ENCODE measurements at places on chromosomes 13 and 19. TPM values are rescaled to one million over a fixed set of nuclear protein-coding genes. Genes with fewer than 3 reads are reported as not detected.

DNA sequence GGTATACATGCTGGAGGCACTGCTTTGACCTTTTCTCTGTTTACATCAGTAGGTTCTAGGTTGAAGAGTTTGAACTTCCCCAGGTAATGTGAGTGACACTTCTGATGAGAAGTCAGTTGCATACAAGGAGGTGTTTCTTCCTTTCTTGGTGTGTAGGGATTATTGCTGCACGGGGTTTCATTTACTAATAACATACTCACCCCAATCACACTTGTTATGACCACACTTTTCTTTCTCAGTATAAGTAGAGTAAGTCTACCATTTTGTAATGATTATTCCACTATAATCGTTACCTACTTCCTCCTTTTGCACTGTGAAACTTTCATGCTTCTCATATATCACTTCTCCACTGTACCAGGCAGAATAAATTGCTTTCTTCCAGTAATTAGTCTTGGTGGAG is 138.0 kb downstream of the TNFSF13B start:
- DNase-seq: no peak

DNA sequence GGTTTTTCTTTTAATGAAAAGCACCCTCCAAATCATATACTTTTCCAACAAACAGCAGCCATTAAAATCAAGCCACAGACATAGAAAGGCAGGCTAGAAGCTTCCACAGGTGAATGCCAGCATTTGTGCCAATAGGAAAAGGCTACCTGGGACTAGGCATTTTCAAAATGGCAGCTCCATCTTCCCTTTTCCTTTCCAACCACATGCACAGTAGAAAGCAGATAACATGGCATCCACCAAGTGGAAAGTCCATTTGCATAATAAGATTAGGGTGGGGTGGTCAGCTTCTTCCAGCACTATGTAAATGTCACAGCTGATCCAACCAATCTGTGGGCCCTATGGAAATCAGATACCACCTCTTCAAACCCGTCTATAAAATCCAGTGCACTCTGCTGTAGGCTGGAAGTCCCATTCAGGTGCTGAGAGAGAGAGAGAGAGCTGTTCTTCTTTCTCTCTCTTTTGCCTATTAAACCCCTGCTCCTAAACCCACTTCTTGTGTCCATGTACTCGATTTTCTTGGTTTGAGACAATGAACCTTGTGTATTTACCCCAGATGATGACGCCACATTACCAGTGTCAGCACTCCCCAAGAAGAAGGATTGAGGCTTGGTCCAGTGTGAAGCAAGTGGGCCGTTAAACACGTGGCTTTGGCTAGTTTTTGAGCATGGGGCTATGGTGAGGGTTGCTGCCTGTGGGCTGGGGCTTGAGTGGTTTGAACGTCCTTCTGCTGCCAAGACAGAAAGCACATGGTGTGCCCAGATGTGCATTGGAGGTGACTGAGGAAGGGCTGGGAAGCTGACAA is 24.2 kb upstream of the IGFL1 start:
- no peak for DNase-seq

- DNase-seq: no peak
These were observed 20.3 kb downstream of the ATP11A start for GRCh38 chr13:112709825-112710783.

- no peak for DNase-seq
These were observed 170.6 kb upstream of the TSC22D1 start for GRCh38 chr13:44746690-44747089.

DNA sequence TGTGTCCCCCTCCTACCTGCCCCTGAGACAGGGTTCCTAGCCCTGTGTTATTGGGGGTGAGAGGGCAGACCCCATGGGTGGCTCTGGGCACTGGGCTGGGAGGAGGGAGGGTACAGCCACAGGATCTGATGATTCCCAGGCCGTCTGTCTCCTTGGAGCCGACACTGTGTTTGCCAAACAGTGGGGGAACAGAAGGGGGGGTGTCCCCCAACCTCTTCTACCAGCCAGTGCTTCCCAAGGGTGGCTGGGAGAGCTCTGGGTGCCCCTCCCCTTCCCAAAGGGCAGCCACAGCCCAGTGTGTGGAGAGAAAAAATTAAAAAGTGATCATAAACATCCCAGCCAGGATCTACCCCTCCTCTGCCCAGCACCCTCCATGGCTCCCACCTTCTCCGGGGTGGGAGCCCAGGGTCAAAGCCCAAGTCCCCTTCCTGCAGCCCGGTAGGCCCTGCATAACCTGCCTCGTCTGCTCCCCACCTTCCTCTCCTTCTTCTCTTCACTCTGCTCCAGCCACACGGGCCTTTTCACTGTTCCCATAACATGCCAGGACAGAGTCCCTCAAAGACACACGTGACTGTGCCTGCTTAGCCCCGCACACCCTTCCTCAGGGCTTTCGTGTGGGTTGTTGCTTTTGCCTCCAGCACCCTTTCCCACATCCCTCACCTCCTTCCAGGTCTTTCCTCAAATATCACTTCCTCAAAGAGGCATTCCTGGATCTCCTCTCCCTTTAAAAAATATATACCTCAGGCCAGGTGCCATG is 1.4 kb upstream of the PLIN4 start:
- no peak for DNase-seq

DNA sequence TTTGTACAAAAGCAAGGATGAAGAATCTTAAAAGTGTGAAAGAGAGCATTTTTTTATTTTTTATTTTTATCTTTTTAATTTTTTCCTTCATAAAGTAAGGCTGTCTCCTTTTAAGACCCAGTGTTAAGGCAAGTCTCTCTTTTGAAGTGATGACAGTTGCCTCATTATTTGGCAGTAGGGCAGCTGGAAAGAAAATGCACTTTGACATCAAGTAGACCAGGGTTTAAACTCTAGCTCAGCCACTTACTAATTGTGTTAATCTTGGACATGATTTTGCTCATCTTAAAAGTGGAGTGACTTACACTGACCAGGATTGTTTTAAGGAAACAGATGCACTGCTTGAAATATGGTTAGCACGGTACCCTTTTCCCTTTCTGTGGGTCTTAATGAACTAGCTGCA is 18.5 kb downstream of the GPALPP1 start:
- no peak for DNase-seq

- no peak for DNase-seq
These were observed 1.5 kb downstream of the ZNF296 start for GRCh38 chr19:45074744-45075300.

DNA sequence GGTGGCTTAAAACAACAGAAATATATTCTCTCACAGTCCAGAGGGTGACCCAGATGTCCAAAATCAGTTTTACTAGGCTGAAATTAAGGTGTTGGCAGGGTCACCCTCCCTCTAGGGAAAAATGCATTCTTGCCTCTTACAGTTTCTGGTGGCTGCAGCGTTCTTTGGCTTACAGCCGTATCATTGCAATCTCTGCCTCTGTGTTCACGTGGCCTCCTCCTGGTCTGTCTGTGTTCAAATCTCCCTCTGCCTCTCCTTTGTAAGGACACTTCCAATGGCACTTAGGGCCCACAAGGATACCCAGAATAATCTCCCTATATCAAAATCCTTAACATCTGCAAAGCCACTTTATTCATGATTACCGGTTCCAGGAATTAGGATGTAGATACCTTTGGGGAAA is 21.1 kb downstream of the KCTD12 start:
- DNase-seq: no peak

GRCh38 chr13:114229506-114229905 is 5.2 kb upstream of the CDC16 start:
- DNase-seq: no peak

- peak; percentile 83 for DNase-seq
These were observed 1.3 kb downstream of the NECTIN2 start for GRCh38 chr19:44847144-44848035.

DNA sequence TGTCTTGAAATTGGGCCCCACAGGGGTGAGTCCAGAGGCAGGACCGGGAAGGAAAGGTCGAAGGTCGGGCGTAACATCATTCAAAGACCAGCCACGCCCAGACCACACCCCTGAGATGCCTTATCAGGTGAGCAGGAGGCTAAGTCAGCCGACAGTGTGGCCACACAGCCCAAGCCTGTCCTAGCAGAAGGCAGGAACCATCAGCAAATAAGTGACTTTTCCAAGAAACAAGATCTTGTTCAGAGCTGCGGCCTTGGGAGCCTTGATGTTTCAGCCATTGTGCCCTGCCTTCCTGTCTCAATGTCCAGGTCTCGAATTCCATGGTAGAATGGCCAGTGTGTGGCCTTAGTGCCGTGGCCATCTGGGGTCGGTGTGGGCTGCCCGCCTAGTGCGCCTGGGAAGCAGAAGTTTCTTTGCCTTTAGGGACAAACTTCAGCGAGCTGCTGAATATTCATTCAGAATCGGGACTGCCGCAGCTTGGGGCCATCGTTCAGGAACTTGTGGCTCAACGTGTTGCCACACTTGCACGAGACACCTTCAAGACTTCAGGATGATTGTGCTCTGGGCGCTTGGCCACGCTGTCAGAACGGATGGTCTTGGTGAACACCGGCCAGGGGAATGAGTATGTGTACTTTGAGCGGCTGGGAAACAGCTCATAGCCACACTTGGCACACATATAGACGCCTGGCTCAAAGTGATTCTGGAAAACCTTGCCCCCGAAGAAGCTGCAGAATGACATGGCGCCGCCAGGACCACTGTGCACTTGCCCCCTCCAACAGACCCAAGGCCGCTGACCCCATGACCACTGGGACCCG is 6.1 kb upstream of the IFNL4 start:
- no peak for DNase-seq

DNA sequence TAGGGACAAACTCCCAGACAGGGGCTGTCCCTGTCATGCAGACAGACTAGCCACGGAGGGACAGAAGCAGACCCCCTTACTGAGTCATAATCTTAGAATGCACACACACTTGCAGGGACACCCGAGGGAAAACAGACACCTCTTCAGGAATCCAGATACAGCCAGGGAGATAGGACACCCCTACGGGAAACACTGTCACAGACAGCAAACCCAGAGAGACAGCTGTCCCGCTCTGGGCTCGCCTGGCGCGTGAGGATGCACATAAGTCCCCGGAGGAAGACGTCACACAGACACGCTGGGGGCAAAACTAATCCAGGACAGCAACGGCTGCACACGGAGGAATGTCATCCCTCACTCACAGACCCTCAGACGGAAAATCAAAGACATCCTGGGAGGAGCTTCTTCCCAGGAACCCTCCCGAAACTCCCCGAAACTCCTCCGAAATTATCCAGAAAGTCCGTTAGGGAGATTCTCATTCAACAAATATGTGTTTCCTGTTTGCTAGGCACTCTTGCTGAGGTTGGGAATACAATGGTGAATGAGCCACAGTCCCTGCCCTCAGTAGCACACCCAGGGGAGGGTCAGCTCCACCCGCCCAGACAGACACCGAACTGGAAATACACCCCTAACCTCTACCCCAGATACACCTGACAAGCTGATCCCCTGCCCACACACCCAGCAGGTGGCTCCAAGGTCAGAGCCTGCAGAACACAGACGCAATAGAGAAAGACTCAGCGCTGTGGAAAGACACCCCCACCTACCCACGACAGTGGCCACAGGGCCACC is 15.2 kb upstream of the TOMM40 start:
- peak; percentile 18 for DNase-seq

DNA sequence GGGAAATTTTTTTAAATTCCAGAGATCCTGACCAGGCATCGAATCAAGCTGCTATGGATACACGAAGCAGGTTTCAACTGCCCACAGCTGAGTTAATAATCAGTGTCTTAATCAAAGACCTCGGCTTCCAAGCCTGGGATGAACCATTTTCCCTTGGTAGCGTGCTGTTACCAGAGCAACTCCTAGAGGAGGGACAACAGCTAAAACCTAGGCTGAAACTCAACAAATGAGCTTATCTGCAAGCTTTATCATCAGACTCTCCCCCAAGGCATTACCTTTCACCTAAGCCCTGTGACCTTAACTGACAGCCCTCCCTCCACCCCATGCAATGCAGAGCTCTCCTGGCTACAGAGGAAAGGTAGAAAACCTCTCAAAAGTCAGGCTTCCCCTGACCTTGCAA is 39.7 kb downstream of the RCBTB1 start:
- DNase-seq: no peak

- DNase-seq: no peak
These were observed 591.4 kb downstream of the FGF9 start for GRCh38 chr13:22262001-22262885.

- no peak for DNase-seq
These were observed 15.9 kb upstream of the FOSB start for GRCh38 chr19:45451850-45452387.

GRCh38 chr13:101397742-101398141 is 18.6 kb downstream of the NALCN start:
- DNase-seq: no peak

GRCh38 chr13:100235311-100235901 is 146.5 kb downstream of the PCCA start:
- no peak for DNase-seq

- peak; percentile 21 for DNase-seq
These were observed 14.9 kb downstream of the DPF1 start for GRCh38 chr19:38209152-38209551.

GRCh38 chr19:35966771-35967170 is 28.2 kb upstream of the SDHAF1 start:
- no peak for DNase-seq

- no peak for DNase-seq
These were observed 46.1 kb downstream of the ZDHHC20 start for GRCh38 chr13:21413013-21413412.

- no peak for DNase-seq
These were observed 291.8 kb downstream of the TSHZ3 start for GRCh38 chr19:31057476-31057875.

DNA sequence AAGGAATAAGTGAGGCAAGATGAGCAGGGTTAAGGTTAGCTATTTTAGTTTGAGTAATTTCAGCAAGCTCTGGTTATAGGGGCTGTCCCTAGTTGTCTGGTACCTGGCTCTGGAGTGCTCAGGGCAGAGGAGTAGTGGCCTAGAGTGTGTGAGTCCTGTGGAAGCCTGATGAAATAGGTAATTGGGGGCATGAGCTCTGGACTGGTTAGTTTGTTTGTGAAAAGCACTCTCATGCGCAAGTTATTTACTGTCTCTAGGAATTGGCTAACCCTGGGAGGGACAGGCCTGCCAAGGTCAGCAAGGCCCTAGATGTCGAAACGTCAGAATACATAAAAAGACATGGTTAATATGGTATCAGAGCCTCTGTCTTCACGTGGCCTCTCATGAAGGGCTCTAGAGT is 900.1 kb downstream of the PCDH17 start:
- no peak for DNase-seq

Gene TTC9B
- not detected for total RNA-seq

Gene ZNF626
- total RNA-seq: 7.5 TPM

Gene CRTC1
- 10.3 TPM for total RNA-seq

Gene CAMSAP3
- 1.9 TPM for total RNA-seq

Gene NANOS3
- 0.68 TPM for total RNA-seq

Gene SERPINE3
- not detected for total RNA-seq

Gene CRX
- not detected for total RNA-seq

Gene CCDC61
- total RNA-seq: 8.2 TPM

Gene APOC1
- total RNA-seq: 1.4 TPM

Gene DOCK6
- 35.1 TPM for total RNA-seq

Gene COL4A2
- total RNA-seq: 126 TPM

Gene KIRREL2
- not detected for total RNA-seq

Gene TRAPPC2B
- 9.7 TPM for total RNA-seq

Gene OVOL3
- not detected for total RNA-seq

Gene ZIC5
- total RNA-seq: not detected

Gene GJA3
- 17.9 TPM for total RNA-seq

Measured in Right ventricle myocardium inferior (tissue), 1 donor.